Progenitor cell of endocrine pancreas (in vitro differentiated cells): ENCODE measurements at places on chromosomes 4 and X.

DNA sequence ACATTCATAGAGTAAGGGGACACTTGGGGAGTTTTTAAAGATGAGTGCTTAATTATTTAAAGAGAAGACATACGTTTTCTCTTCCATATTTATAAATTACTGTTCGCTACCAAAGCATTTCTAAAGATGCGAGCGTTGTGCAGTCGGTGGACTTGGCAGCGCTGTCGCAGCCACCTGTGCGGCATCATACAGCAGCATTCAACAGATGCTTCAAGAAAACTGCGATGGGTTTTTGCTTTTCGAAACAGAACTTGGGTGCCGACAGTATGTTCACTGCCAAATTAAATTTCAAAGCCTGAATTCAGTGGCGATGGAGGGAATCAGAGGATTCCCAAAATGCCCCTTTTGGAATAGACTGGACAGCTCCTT, 1.6 kb upstream of the HTR2C start:
- no peak overlapping the region for H3K27ac ChIP-seq
- peaks cover 18% of the 10 kb centered on the region for H3K4me1 ChIP-seq
- DNase-seq: no peak
- H3K4me3 ChIP-seq: no peak overlapping the region

DNA sequence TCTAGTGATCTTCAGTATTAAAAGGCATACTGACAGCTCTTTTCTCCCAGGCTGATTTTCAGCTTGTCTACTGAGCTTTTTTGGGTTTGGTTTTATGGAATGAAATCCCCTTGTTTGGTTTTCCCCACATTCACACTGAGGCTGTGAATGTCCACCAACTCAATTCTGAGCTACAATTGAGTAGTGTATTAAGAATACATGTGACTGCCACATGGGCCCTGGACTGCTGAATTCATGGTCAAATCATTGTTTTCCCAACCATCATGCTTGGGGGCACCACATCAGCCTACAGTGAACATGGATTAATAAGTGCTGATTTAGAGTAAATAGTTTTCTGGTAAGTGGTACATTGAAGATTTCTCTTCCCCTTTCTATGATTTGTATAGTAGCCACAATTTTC, 32.4 kb downstream of the RTL9 start:
- no peaks in the 10 kb centered on the region for H3K36me3 ChIP-seq
- H3K4me3 ChIP-seq: no peak overlapping the region
- H3K4me1 ChIP-seq: peaks cover 4% of the 10 kb centered on the region

DNA sequence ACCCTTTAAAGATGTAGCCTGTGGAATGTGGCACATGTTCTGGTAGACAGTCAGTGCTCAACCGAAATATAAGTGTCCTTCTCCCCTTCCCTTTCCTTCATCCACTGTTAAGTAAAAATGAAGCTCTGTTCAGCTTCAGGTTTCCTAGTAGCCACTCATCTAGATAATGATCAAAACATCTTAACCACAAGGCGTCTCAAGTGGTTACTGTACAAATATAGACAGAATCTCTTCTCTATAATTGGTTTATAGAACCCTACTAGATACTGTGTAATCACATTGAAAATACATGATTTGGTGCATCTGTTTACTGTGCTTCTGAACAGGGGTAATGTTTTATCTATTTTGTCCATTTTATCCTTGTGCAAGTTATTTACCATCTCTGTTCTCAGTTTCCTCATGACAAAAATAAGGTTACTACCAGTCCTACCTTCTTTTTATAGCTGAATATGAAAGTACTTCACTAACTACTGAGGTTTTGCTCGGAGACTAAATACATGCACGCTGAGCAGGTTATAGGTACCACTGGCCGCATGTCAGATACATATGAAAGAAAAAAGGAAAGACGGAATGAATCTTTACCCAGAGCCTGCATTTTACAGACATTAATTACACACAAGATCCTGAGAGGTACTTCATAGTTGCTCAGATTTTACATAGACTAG, 20.3 kb upstream of the SLC25A4 start:
- no peaks in the 10 kb centered on the region for H3K4me1 ChIP-seq
- H3K4me3 ChIP-seq: no peak overlapping the region
- DNase-seq: no peak
- no peaks in the 10 kb centered on the region for H3K36me3 ChIP-seq
- H3K27me3 ChIP-seq: peaks cover 24% of the 10 kb centered on the region
- no peak overlapping the region for H3K27ac ChIP-seq

- no peaks in the 10 kb centered on the region for H3K27me3 ChIP-seq
- H3K4me1 ChIP-seq: peaks cover 27% of the 10 kb centered on the region
- no peaks in the 10 kb centered on the region for H3K36me3 ChIP-seq
- peak overlapping the region; percentile 74 for H3K4me3 ChIP-seq
- DNase-seq: no peak
Measured at GRCh38 chr4:98996056-98996764, 689 bp downstream of the METAP1 start.

DNA sequence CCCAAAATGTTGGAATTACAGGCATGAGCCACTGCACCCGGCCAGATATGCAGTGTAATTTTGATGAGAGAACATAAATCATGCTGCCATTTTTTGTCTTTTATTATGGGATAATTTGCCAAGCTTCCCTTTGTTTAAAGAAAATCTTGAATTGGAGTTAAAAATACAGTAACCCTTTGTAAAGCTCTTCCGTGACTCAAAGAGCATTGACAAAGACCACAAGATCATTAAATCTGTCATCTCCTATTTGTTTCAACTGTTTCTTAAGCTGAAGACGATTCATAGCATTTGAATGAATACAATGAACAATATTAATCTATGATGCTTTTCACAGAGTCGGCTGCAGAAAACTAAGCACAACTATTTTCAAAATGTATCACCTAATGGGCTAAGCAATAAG, 132.6 kb downstream of the ANAPC4 start:
- no peaks in the 10 kb centered on the region for H3K4me1 ChIP-seq
- DNase-seq: no peak
- no peaks in the 10 kb centered on the region for H3K27me3 ChIP-seq
- H3K4me3 ChIP-seq: no peak overlapping the region

GRCh38 chrX:25503826-25504225, 488.1 kb upstream of the ARX start:
- H3K4me3 ChIP-seq: no peak overlapping the region
- H3K27ac ChIP-seq: no peak overlapping the region
- H3K36me3 ChIP-seq: no peaks in the 10 kb centered on the region
- DNase-seq: no peak

DNA sequence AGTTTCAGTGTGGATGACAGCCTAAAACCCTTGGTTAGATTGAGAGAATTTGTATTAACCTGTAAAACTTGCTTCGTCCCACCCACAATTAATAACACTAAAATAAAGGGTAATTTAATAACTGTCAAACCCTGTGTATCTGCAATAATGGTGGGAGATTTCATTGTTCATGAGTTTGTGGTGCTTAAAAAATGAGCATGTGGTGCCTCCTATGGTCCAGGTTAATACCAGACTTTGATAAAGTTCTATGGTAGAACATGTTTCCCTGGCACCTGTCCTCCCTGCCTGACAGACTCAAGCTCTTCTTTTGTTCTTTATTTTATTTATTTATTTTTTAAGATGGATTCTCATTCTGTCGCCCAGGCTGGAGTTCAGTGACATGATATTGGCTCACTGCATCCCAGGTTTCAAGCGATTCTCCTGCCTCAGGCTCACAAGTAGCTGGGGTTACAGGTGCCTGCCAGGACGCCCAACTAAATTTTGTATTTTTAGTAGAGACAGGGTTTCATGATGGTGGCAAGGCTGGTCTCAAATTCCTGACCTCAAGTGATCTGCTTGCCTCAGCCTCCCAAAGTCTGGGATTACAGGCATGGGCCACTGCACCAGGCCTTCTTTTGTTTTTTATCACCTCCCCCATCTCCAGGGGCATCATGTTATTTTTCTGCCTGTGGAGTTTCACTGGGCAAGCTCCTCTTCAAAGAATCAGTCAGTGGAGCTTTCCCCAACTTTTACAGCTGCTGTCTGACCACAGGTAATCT, 289.2 kb downstream of the NR3C2 start:
- peaks cover 1% of the 10 kb centered on the region for H3K36me3 ChIP-seq
- no peak overlapping the region for H3K27ac ChIP-seq
- DNase-seq: no peak
- no peaks in the 10 kb centered on the region for H3K4me1 ChIP-seq
- no peaks in the 10 kb centered on the region for H3K27me3 ChIP-seq
- no peak overlapping the region for H3K4me3 ChIP-seq

- no peak overlapping the region for H3K27ac ChIP-seq
- no peaks in the 10 kb centered on the region for H3K36me3 ChIP-seq
- peaks cover 58% of the 10 kb centered on the region for H3K27me3 ChIP-seq
- no peak overlapping the region for H3K4me3 ChIP-seq
- no peak for DNase-seq
Measured at GRCh38 chrX:151153086-151153485, 23.3 kb upstream of the GPR50 start.

DNA sequence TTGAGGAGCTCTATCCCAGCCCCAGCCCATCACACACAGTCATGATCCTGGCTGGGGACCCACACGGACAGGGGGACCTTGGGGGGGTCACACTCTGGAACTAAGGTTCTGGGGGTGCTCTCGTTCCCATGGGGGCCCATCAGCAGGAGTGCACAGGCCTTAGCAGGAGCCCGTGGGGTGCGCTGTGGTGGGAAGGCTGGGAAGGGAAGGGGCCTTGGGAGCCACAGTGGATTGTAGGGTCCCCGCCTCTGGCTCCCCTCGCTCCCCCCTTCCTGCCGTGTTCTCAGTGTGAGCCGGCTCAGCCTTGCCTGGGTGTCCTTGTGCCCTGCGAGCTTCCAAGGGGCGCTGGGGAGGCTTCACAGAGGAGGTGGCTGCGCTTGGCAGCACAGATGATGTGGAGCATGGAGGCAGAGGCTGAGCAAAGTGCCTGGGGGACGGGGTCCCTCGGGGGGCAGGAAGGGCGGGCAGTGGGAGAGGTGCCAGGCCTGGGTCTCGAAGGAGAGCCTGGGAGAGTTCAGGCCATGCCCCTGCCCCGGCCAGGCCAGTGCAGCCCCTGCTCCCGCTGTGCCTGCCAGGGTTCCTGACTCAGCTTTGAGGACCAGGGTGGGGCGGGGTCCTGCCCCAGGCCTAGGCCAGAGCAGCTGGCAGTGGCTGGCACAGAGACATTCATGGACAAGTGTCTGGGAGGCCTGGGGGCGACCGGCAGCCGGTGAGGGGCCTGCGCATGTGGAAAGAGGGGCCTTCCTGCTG, 5.5 kb upstream of the HGFAC start:
- DNase-seq: no peak
- no peaks in the 10 kb centered on the region for H3K27me3 ChIP-seq
- H3K27ac ChIP-seq: no peak overlapping the region
- H3K4me1 ChIP-seq: no peaks in the 10 kb centered on the region
- H3K36me3 ChIP-seq: peaks cover 1% of the 10 kb centered on the region
- no peak overlapping the region for H3K4me3 ChIP-seq

GRCh38 chr4:143417679-143418403, 81.2 kb downstream of the GAB1 start:
- H3K27ac ChIP-seq: no peak overlapping the region
- H3K4me3 ChIP-seq: no peak overlapping the region
- DNase-seq: no peak
- peaks cover 17% of the 10 kb centered on the region for H3K36me3 ChIP-seq

DNA sequence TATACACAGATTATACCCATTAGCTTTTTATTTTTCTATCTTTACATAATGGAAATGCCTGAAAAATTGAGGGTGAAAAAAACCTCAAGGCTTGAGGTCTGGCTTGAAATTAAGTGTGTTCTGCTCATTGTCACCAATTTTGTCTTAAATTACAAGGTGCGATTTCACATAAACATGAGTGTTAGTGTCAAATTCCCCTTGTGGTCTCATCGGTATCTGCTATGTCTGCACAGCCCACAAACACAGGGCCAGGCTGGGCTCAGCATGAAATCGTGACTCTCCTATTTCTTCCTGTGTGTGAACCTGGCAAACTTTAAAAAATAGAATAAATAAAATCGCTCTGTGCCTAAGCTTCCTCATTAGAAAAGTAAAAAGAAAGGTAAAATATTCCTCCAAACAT, 109.1 kb downstream of the CRLF2 start:
- H3K27ac ChIP-seq: no peak overlapping the region
- no peaks in the 10 kb centered on the region for H3K4me1 ChIP-seq
- DNase-seq: no peak
- peaks cover 46% of the 10 kb centered on the region for H3K27me3 ChIP-seq
- no peak overlapping the region for H3K4me3 ChIP-seq
- no peaks in the 10 kb centered on the region for H3K36me3 ChIP-seq

DNA sequence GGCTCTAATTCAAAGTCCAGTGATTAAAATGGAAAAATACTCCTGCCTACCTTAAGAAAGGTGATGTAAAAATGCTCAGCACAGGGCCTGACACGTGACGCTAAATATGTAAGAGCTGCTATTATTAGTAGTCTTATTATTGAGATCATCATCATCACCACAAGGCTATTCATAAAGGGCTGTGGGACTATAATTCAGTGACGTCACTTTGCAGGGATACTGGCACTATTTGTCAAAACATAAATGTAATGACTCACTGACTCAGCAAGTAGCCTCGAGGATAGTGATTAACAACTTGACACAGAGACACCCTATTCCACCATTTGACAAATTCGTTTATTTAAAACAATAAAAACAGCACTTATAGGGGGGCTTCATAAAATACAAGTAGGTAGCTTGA, 258.9 kb downstream of the SPANXN1 start:
- DNase-seq: no peak
- H3K27me3 ChIP-seq: no peaks in the 10 kb centered on the region
- H3K27ac ChIP-seq: no peak overlapping the region

- no peak for DNase-seq
- peak overlapping the region; percentile 56 for H3K27ac ChIP-seq
- H3K36me3 ChIP-seq: no peaks in the 10 kb centered on the region
- no peak overlapping the region for H3K4me3 ChIP-seq
- H3K27me3 ChIP-seq: no peaks in the 10 kb centered on the region
- peaks cover 6% of the 10 kb centered on the region for H3K4me1 ChIP-seq
Measured at GRCh38 chr4:184322328-184323025, 104.8 kb upstream of the ENPP6 start.

GRCh38 chr4:66555301-66555700, 885.0 kb upstream of the EPHA5 start:
- no peaks in the 10 kb centered on the region for H3K27me3 ChIP-seq
- peaks cover 14% of the 10 kb centered on the region for H3K4me1 ChIP-seq
- no peak overlapping the region for H3K27ac ChIP-seq
- H3K36me3 ChIP-seq: peaks cover 1% of the 10 kb centered on the region

DNA sequence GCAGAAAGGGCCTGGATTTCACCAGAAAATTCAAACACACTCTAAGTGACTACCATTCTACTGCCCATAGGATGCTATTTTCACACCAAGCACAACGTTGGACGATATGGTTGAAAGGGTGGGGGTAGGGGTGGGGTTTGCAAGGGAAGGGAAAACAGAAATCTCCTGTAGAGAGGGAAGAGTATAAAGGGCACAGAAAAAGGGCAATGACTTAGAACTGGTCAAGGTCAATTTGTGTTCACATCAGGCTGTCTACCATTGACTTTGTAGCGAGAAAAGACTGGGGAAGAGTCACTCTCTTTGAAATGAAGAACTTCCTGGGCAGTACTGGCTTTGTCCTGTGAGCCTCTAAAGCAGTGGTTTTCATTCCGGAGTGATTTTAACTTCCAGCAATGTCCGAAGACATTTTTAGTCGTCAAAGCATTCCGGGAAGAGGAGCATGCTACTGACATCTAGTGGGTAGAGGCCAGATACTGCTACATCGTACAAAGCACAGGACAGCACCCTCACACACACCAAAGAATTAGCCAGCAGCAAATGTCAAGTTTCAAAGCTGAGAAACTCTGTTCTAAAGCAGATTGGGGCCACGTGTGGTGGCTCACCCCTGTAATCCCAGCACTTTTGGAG, 48.4 kb upstream of the SLC7A3 start:
- H3K36me3 ChIP-seq: no peaks in the 10 kb centered on the region
- H3K4me1 ChIP-seq: no peaks in the 10 kb centered on the region
- no peak overlapping the region for H3K4me3 ChIP-seq
- H3K27ac ChIP-seq: no peak overlapping the region
